GM12892 (cell line): ENCODE measurements at places on chromosomes 3 and 15.

DNA sequence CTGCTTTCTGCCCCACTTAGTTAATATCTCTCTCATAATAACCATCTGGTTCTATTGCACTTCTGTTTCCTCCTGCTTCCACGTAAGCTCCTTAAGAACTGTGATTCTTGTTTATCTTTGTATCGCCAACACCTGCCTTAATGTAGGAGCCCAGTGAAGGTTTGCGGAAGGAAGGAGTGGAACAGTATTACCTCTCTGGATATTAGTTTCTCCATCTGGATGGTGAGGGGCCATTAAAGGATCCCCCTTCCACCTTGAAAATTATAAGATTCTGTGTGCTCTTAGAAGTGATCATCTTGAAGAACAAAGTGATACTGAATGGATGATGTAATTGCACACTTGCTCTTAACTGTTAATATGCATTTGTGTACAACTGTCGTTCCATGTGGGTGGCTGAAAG lies 2.2 kb downstream of the CHRNA5 start:
- no peak for DNase-seq

DNA sequence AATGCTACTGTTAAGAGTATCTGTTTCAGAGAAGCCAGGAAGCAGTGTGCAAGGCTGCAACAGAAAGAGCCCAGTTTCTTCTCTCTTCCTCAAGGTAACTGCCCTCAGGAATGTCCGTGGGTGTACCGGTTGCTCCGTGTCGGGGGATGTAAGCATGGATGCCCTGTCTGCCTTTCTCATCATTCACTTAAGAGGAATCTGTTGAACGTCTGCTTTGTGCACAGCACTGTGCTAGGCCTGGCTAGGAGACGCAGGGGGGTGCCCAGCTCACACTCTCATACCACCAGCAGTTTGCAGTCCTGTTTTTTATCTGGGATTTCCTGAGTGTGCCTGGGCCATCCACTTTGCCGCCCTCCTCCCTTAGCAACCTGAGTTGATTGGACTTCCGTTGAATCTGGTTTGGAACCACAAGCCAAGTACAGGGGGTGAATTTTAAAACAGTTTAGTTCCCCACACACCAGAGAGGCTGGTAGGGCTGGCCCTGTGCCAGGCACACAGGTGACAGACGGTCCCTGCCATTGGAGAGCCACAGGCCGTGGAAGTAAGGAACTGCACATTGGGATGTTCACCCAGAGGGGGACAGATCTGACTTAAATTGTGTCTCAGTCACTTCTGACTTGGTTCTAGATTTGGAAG lies 11.2 kb downstream of the BOC start:
- DNase-seq: no peak

- DNase-seq: no peak
Observed at GRCh38 chr3:181328346-181328745, 338.8 kb upstream of the DNAJC19 start.

- no peak for DNase-seq
Observed at GRCh38 chr3:150168698-150169097, 198.0 kb upstream of the PFN2 start.

DNA sequence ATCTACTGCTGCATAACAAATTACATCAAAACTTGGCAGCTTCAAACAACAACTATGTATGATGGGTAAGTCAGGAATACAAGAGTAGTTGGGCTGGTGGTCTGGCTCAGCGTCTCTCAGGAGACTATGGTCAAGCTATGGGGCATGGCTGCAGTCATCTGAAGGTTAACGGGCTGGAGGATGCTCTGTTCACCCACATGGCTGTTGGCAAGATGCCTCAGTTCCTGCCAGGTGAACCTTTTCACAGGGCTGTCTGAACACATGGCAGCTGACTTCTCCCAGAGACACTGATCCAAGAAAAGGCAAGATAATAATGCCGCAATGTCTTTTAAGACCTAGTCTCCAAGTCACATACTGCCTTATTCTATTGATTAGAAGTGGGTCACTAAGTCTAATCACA lies 63.7 kb downstream of the GPR176 start:
- no peak for DNase-seq
